ENCODE measurements at places on chromosomes 13 and 19.
A peak's percentile ranks its signal among the peaks of the same experiment; 100 is the strongest.

DNA sequence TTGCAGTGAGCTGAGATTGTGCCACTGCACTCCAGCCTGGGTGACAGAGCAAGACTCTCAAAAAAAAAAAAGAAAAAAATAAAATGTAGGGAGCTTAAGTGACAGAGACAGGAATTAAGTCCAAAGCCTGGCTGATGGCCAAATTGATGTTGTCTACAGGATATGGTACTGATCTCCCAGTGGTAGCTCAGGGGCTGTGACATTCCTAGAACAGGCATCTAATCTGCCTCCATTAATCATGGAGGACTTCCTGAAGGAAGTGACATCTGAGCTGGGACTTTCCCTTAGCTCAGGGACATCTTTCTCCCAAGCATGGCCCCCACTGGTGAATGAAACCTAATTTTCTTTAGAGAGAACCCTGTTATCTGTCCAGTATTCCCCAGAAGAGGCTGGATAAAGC lies 11.4 kb upstream of the EDDM13 start:
- no peak for DNase-seq

- no peak for DNase-seq
These were observed 637.0 kb upstream of the SLC10A2 start for GRCh38 chr13:103703246-103703645.

DNA sequence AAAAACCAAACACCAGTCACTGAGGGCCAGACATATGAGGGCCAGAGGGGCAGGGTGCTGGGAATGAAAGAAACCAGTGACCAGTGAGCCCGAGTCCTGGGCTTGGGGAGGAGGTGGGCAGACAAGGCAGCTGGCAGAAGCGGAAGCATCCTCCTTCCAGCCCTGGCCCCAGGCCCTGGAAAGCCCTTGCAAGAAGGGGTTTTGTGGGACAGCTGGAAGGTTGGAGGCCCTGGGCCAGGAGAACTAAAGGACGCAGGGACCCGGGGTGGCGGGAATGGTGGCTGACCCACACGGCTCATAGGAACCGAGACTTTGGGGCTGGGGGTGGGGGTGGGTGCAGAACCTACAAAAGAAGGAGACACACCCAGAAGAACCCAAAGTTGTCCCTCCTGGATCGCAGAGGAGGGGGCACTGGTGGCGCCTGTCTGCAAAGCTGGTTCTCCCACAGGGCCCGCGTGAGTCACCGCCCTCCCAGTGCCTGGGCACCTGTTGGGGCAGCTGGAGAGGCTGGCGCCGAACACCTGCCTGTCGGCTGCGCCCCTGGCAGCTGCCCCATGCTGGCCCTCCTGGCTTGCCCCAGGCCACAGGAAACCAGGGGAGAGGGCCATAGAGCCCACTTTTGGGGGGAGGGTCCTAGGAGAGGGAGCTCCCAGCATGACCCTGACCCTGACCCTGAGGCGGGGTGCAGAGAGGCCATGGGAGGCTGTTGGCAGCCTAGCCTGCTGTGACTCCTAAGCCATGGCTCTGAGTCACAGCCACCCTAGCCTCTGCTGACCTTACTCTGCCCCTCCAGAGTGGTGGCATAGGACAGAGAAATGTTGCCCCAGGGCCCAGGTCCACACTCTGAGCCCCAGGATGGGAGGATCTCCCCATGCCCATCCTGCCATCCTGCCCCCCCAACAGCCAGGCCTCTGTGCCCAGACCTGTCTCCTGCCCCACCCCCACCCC lies 802 bp downstream of the DMPK start:
- peak; percentile 43 for DNase-seq

- DNase-seq = no peak
These were observed 75.9 kb downstream of the STK24 start for GRCh38 chr13:98500963-98501421.

- no peak for DNase-seq
These were observed 63.4 kb upstream of the TNFRSF19 start for GRCh38 chr13:23506807-23507291.

All from RKO (cell line).